ENCODE measurements at places on chromosomes 16 and 17.

- no peak for DNase-seq
These were observed 13.7 kb downstream of the HOXB4 start for GRCh38 chr17:48564188-48565021.

- DNase-seq = no peak
These were observed 7.6 kb downstream of the AIPL1 start for GRCh38 chr17:6427279-6427781.

GRCh38 chr17:77558846-77559626, 399.5 kb upstream of the TNRC6C start:
- DNase-seq = no peak

GRCh38 chr16:85304337-85304736, 192.1 kb upstream of the CIBAR2 start:
- DNase-seq = no peak

GRCh38 chr17:62616993-62617893, 10.2 kb upstream of the MRC2 start:
- DNase-seq = no peak

DNA sequence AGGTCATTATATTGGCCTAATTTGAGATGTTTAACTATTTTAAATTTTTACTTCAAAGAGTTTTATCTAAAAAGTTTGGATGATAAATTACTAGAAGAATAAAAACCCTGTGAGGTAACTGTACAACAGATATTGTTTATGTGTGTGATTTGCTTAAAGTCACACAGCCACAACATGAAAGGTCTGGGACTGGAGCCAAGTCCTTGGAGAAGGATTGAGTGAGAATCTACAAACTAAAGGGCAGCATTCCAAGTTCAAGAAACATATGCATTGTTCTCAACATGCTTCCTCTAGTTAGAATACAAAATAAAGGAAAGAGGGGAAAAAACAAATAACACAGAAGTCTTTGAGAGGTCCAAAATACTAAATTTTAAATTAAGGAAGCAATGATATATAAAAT, 131.5 kb upstream of the MON1B start:
- DNase-seq = no peak

- DNase-seq = no peak
These were observed 4.4 kb upstream of the SOX8 start for GRCh38 chr16:977081-977701.

GRCh38 chr17:59004338-59005111, 102.2 kb downstream of the TRIM37 start:
- peak; percentile 68 for DNase-seq

Data from WERI-Rb-1 (cell line).